ENCODE measurements at places on chromosomes 2 and 18.

DNA sequence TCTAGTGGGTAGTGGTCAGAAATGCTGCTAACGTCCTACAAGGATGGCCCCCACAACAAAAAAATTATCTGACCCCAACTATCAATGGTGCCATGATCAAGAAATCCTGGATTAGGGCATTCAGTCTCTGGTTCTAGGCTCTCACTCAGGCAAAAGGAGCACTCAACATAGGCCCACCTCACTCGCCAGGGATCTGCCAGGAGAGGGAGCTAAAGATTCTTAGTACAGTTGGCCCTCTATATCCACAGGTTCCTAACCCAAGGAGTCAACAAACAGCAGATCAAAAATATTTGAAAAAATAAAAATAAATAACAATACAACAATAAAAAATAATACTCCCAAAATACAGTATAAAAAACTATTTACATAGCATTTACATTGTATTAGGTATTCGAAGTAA is 10.0 kb downstream of the SLC4A5 start:
- peak; percentile 10 for DNase-seq

GRCh38 chr2:122323927-122324326 is 568.5 kb downstream of the TSN start:
- no peak for DNase-seq

DNA sequence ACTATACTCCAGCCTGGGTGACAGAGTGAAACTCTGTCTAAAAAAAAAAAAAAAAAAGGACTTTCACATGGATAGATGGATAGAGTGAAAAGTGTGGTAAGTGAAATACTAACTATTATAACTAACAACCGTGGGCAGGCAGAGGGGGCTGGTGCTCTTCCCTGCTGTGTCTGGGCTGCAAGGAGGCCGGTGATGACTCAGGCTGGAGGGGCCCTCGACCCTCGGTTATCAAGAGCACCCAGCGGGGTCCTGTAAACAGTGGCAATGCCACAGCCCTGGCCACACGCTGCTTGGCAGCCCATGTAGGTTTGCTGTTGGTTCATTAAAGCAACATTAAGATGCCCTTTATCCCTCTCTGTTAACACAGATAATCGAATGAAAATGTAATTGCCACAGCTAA is 184.8 kb upstream of the RAB12 start:
- DNase-seq, result no peak

DNA sequence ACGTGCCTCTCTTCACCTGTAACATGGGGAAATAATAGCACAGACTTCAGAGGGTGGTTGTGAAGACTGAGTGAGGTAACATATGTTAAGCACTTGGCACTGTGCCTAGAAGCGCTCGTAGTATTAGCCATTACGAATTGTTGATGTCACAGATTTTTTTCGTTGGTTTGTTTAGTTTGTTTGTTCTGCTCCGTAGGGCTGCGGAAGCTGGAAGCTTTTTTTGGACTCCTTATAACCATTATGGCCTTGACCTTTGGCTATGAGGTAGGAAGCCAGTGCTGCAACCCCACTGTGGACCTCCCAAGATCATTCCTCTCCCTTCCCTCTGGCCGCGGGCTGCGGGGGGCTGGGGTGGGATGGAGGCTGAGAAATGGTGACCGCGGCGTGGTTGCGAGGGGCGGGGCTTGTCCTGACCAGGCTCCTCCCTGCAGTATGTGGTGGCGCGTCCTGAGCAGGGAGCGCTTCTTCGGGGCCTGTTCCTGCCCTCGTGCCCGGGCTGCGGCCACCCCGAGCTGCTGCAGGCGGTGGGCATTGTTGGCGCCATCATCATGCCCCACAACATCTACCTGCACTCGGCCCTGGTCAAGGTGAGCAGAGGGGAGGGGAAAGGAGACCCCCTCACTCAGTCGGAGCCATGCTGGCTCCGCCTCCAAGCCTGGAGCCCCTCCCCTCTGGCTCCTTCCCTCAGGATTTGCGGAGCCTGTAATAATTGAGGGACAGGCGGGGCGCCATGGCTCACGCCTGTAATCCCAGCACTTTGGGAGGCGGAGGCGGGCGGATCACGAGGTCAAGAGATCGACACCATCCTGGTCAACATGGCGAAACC is 5.5 kb downstream of the SLC11A1 start:
- no peak for DNase-seq

GRCh38 chr2:156483741-156484173 is 47.6 kb downstream of the GPD2 start:
- DNase-seq, result no peak

DNA sequence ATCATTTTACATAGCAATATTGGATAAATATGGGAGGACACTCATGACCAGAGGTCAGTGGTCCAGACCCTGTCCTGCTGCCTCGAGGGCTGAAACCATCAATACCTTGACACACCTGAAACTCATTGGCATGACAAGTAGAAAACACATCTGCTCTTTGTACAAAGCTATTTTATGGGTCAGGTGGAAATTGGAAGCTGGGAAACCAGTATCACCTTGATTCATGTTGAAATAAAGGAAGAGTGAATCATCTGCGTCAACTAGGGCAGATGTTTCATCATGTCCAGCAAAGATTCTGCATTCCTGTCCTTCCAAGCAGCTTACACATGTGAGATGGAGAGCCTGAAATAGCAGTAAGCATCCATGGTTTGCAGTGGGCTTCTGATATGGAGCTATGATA is 80.0 kb upstream of the ERBB4 start:
- no peak for DNase-seq

- no peak for DNase-seq
Observed at GRCh38 chr2:16755442-16755841, 89.8 kb upstream of the CYRIA start.

DNA sequence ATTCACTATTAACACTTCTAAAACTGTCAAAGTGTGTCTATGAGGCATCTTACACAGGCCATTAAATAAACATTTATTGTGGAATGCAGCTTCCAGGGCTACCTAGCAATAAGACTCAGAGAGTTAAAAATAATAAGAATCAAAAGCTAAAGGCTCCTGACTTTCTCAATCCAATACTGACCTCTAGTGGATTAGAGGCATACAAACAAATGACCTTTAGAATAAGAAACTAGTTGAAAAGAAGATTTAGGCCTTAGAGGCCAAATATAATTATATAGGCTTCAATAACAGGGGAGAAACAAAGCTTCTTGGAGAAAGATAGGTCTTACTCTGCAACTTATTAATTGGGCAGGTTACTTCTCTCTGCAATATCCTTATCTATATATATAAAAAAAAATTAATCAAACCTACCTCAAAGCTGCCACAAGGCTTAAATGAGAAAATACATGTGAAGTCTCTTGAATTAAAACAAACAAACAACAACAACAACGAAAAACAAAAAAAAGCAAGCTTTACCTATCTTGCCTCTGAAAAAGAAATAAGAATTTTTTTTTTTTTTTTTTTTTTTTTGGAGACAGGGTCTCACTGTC is 246.1 kb downstream of the EXOC6B start:
- no peak for DNase-seq

GRCh38 chr2:80193566-80193965 is 111.0 kb downstream of the LRRTM1 start:
- DNase-seq, result no peak

DNA sequence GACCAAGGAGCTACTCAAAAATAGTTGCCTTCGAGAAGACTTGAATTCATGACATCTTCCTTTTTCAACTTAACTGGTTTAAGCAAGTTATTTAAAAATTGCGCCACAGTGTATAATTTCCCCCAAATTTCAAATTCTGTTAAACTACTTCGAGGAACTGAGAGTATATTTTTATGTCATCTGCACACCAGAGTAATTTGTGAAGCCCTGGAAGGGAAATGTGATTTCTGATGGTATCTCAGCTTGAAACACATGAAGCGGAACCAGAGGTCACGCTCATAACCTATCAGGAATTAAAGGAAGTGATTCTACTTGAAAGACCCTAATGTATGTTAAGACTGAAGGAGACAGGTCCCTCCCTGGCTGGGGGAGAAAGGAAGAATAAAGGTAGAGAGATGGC is 33.9 kb upstream of the DARS1 start:
- no peak for DNase-seq

GRCh38 chr18:48580782-48581181 is 42.0 kb downstream of the CTIF start:
- no peak for DNase-seq

GRCh38 chr2:61807036-61807757 is 46.7 kb downstream of the FAM161A start:
- DNase-seq, result no peak

DNA sequence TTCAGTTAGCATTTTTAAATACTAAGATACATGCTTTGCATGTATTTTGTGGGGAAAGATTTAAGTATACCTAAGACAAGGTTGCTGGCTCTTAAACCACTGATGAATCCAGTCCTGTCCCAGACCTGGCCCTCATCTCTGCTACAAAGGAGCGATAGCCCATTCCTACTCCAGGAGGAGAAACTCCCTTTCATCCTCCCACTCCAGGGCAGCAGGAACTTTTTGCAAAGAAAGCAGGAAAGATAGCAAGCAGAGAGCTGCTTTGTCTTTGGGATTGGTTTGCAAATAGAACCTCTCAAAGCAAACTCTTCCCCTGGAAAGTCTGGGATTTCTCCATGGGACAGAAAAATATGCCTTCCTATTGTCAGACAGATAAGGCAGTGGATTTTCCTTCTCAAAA is 43.6 kb upstream of the COPS8 start:
- no peak for DNase-seq

DNA sequence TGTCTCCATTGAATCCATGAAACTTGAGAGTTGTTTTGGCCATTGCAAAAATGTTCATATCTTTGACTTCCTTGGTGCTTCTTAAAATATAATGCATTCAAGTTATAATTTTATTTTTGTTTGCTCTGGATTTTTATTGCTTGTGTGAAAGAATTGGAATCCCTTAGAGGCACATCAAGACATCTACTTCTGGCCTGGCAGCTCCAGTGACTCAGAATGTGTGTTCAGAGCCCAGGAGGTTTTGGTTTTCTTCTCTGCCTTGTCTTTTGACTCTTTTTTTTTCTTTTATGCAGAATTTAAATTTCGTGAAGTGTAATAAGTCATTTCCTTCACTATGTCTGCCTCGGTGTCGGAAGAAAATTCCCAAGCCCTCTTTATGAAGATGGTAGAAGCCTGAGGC is 180.2 kb downstream of the LTBP1 start:
- DNase-seq, result no peak

DNA sequence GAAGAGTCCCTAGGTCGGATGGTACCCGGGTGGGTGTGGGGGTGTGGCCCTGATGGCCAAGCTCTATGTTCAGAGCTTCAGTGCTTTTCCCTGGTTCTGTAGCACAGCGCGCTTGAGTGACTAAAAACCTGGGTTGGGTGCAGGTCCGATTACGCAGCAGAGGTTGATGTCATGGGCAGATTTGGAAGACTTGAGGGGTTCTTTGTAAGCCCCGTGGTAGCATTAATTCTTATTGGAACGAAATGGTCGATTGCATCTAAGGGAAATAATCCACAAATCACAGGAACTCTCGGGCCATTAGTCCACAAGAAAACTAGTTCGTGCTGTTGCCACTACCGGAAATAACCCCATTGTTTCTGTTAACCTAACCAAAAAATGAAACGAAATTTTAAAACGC is 9.0 kb downstream of the HOXD8 start:
- DNase-seq, result no peak

GRCh38 chr18:8654503-8655451 is 45.5 kb downstream of the RAB12 start:
- DNase-seq, result no peak

DNA sequence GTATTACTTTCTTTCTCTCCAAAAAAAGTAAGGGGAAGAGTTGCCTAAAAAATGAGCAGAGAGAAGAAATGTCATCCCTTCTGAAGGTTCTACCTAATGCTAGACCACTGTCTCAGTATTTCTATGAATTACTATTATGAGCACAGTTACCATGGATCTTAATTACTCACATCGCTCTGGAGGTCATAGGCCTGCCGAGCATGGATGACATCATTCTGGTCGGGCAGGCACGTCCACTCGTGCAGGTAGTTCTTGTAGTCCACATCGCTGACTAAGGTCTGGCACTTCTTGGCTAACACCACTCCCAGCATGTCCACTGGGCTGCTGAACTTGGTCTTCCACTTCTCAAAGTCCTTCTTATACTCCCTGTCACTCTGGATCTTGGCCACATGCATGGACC is 106.9 kb downstream of the NEB start:
- DNase-seq, result no peak

GRCh38 chr2:1714291-1715064 is 29.8 kb downstream of the PXDN start:
- DNase-seq, result no peak

GRCh38 chr2:205768341-205768740 is 86.0 kb downstream of the NRP2 start:
- no peak for DNase-seq

DNA sequence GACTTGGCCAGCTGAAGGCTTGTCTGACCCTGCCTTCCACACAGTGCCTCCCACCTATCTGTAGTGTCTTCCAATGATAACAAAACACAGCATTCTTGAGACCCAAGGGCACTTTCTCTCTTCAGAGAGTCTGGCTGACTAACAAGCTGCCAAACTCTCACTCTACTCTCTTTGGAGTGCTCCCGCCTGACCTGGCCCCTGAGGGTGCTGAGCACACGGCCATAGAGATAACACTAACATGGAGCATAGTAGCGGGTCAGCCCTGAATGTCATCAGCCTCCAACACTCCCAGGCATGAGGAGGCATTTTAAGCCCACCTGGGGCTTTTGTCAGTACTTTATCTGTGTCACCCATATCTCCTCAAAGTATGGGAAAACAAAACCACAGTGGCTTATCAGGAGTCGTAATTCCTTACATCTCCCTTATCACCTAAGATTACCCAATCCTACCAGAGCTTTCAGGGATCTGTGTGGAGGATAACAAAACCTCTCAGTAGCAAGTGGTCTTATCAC is 160.3 kb upstream of the TCF4 start:
- no peak for DNase-seq

GRCh38 chr2:191148281-191148680 is 2.5 kb downstream of the STAT4 start:
- DNase-seq, result no peak

Data from stimulated activated CD4-positive, alpha-beta T cell treated with anti-CD3 and anti-CD28 coated beads, Interleukin-1b, Interleukin-23, amount 100 ng/mL, for 48 hours (primary cell).